ENCODE measurements at places on chromosomes 7 and 10.

DNA sequence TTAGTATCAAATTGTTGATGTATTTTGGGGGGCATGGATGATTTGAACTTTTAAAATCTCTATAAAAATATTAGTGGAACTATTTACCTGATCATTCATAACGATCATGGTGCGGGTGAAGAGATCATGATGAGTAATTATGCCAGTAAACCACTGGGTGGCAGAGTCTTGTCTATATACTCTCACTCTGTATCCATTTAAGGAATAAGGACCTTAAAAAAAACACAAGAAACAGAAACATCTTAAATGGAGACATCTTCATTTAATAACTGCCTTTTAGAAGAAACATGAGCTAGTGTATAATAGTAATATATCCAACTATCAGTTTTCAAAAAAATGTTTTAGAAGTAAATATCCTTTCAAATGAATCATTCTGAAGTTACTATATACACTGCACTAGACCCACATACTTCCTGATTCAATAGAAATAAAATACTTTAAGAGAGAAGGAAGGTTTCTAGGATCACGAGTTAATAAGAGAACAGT, 84.0 kb downstream of the NRBF2 start:
- DNase-seq = peak; percentile 31

GRCh38 chr7:103127006-103127405, 21.9 kb downstream of the NAPEPLD start:
- no peak for DNase-seq

GRCh38 chr7:78178319-78178718, 379.7 kb downstream of the PHTF2 start:
- no peak for DNase-seq

DNA sequence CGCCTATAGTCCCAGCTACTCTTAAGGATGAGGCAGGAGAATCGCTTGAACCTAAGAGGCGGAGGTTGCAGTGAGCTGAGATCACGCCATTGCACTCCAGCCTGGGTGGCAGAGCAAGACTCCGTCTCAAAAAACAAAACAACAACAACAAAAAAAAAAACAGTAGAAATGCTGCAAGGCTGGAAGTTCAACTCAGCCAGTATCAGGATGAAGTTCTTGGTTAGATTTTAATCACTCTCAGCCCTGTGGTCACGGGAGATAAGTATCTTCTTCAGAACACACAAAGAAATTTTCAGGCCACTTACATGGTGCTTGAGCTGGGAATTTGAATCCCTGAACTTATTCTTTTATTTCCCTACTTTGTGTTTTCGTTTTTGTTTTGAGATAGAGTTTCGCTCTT, 120.4 kb downstream of the MARCHF5 start:
- DNase-seq = no peak

GRCh38 chr7:130091999-130092398, 21.7 kb downstream of the KLHDC10 start:
- DNase-seq = no peak

DNA sequence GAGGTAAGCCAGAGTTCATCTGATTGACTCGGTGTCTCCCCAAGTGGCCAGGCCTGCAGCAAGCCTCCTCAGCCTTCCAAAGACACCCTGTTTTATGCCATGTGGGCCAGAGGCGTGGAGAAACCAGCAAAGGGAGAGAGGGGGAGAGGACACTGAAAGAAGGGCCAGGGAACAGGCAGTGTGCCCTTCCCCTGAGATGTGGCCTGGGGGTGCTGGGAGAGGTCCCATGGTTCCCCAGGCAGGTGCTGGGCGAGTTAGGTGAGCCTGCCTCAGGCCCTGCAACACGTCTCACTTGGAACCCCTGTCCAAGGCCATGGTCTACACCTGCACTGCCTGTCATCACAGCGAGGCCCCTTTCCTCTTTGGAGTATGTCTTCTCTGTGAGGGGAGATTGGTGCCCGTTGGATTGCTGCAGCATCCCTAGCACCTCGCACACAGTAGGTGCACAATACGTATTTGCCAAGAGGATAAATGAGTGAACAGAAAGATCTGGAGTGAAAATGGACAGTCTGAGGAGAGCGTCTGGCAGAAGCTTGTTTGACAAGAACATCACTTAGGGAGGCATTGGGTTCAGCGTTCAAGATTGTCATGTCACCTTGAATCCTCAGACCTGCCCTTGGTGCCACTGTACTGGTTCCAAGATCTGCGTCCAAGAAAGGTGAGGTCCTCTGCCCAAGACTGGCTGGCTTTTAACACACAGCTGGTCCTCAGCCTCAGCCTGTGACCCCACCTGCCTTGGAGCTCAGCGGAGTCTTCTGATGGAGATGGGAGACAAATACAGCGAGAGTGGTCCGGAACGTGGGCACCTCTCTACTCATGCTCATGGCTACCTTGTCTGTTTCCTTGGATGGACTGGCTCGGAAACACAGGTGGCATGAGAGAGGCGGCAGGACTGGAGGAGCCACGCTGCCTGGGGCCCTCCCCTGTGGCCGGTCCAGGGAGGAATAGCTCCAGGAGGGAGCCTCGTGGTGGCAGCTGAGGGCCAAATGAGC, 39.8 kb upstream of the NUB1 start:
- no peak for DNase-seq

- DNase-seq = no peak
Observed at GRCh38 chr7:1236132-1236661, 3.5 kb downstream of the UNCX start.

DNA sequence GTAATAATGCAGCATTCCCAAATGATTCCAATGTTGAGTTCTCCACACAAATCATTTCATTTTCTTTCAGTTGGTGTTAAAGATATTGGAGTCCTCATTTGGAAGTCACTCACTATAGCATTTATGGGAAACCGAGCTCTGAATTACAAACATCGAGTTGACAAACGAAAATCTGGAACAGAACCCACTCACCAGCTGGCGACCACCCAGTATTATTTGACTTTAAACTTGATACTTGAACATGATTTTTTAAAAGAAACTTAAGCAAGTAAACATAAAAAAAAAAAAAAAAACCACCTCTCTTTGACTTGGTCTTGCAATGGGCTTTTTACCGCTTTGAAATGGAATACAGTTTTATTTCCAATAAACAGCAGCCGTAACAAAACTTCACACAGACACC, 576.6 kb upstream of the C7orf33 start:
- no peak for DNase-seq

GRCh38 chr10:10520491-10521385, 496.9 kb upstream of the CELF2 start:
- no peak for DNase-seq

DNA sequence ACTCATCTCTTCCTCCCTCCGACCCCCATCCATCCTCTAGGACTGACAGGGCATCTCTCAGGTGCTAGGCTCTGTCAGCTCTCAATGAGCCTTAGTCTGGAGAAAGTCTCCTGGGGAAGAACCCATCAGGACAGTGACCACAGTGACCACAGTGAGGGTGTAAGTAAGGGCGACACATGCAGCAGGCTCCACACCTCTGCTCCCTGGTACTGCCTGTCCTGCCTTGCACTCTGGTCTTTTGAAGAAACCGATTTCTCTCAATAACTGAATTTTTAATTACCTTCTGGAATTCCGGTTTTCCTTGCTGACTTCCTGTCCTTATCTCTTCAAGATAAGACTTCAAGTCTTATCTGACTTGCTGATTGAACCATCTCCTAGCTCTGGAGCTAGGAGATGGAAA, 190.2 kb downstream of the ACTR3B start:
- DNase-seq = no peak

GRCh38 chr10:94349327-94349726, 13.4 kb downstream of the NOC3L start:
- DNase-seq = no peak

DNA sequence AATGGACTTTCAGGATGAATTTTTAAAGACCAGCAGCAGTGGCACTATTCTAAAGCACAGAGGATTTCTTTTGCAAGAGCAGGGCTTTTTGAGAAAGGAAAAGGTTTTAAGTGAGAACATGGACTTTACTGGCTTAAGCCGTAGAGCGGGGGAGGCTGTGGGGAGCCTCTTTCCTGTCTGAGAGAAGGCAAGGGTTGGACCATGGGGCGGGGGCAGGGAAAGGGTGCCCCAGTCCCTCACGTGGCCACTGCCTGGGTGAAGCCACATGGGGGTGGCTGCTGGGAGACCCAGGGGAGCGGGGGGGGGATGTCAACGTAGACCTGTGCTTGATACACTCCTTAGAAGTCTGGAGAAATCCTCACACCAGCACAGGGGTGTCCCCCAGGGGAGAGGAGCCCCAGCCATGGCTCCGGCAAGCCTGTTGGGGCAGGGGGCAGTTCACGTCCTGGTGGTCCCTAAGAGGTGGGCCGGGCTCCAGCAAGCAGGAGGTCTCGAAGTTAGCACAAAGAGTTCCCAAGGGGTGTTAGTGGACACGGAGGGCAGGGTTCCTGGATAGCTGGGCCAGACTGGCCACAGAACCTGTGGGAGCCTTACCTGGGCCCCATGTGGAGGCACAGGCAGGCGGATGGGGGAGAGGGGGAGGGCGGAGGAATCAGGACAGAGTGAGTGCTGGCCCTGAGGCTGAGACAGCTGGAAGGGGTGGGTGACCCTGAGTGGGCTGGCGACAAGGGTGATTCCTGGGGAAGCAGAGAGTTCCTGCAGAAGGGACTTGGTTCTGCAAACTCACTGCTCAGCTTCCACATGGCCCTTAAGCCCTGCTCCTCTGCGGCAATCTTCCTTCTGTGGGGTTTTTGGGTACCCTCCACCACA, 36.9 kb upstream of the ELFN1 start:
- DNase-seq = no peak

GRCh38 chr7:44189286-44189992, at the start of gene GCK:
GCK (minus strand) TSS chr7:44189439; CDS start chr7:44188953, 486 bp downstream.
- DNase-seq = no peak

- DNase-seq = no peak
Observed at GRCh38 chr10:80542053-80542452, 4.4 kb downstream of the SH2D4B start.

Data from T-helper 2 cell (primary cell).